ENCODE measurements at places on chromosomes 12 and 14. TPM values are rescaled to one million over a fixed set of nuclear protein-coding genes. Genes with fewer than 3 reads are reported as not detected.
A peak's percentile ranks its signal among the peaks of the same experiment; 100 is the strongest.

AKAP5 gene
- 4.9 TPM for total RNA-seq

DNA sequence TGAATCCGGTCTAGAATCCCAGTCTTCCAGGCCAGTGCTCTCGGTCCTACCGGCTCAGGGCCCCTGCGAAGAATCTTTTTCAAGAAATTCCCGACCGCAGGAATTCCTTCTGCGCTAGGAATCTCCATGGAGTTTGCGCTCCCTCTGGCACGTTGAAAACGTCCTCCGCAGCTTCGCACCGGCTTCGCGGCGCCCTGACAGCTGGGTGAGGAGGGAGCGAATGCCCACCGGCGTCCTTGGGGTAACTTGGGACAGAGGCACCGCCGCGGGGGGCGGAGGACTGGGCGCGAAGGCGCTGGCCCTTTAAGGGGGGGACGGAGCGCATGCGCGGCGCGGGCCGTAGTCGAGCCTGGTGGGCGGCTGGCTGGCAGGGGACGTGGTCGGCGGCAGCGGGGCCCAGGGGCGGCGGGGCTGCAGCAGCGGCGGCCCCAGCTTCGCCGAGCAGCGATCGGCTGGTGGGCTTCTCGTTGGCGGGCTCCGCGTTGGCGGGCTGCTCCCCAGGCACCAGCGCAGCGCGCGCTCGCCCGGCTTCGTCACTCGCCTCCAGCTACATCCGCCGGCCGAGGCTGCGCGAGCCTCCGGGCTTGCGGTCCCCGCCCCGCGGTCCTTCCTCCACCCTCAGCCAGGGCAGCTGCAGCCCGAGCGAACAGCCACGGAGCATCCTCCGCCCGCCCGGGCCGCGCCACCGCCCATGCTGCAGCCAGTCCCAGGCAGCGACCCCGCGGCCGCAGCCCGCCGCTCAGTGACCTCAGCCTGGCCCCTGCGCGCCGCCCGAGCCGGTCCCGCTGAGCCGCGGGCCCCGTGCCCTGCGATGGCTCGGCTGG, at the start of gene VASH1:
TSS of gene VASH1 (plus strand) at position 333 of the 824 bp plus-strand sequence. CDS start 1,354 bp downstream, outside the sequence.
- DNase-seq, result peak; percentile 59

DNA sequence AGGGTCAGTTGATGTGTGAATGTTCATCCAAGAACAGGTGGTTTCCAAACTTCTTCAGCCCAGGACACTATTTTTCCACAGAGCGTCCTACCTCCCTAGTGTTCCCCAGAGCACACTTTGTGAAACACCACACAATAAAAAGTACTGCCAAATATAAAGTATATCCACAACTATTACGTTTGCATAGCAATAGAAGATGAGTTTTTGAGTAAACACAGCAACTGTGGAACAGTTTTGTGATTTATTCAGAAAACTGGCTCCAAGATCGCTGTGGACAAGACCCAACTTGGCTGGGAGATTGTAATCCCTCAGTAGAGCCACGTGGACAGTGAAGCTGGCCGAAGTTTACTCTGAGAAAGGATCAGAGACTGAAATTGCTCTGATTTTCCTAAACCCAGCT, 14.5 kb upstream of the MAP1LC3B2 start:
- no peak for DNase-seq

- DNase-seq, result no peak
These were observed 153.2 kb upstream of the ABCD2 start for GRCh38 chr12:39772821-39773259.

- DNase-seq, result no peak
These were observed 48.1 kb upstream of the PZP start for GRCh38 chr12:9256341-9256740.

- no peak for DNase-seq
These were observed 984.9 kb downstream of the FSCB start for GRCh38 chr14:43522191-43522590.

DNA sequence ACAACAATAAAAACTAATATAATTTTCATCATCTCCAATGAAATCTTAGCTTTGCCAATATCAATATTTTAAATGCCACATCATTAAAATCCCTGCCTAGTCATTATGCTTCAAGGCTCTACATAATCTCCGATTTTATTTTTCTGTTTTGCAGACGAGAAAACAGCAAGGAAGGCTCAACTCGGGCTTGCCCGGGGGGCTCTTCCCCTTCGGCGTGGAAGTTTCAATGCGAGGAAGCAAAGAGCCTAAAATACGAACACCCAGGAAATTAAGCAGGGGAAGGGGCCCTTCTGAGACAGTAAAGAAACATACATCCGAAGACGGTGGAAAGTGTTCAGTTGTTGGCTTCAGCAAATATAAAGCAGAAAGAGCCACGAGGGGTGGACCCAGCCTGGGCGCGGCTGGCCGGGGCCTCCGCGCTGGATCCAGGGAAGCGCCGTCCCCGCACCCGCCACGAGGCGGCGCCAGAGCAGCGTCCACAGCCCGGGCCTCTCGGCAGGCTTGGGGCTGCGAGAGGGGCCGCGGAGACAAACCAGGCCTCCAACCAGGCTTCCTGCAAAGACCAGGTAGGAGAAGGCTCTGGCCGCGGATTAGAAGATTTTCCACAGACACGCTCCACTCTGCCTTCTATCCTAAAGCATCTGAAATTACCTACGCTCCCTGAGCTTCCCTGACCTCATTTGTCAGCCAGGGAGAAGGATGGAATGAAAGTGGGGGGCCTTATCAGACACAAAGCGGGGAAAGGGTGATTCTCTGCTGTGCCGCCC, 77.2 kb downstream of the SERPINA3 start:
- DNase-seq, result peak; percentile 16

DNA sequence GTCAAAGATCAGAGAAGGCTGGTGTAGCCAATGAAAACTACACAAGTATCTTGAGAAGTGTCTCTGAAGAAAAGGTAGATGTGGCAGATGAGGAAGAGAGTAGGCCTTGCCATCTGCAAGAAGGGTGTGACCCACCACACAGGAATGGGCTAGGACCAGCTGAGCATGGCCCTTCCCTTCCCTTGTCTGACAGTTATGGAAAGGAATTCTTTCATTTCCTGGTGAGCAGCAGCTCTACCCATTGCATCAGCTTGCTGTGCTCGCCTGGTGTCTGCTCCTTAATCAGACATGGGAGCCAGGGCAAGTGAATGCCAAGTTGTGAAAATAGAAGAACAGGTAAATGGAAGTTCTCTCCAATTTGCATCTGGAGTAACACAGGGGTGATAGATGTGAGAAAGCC, 145.2 kb upstream of the KRR1 start:
- peak; percentile 89 for DNase-seq

DNA sequence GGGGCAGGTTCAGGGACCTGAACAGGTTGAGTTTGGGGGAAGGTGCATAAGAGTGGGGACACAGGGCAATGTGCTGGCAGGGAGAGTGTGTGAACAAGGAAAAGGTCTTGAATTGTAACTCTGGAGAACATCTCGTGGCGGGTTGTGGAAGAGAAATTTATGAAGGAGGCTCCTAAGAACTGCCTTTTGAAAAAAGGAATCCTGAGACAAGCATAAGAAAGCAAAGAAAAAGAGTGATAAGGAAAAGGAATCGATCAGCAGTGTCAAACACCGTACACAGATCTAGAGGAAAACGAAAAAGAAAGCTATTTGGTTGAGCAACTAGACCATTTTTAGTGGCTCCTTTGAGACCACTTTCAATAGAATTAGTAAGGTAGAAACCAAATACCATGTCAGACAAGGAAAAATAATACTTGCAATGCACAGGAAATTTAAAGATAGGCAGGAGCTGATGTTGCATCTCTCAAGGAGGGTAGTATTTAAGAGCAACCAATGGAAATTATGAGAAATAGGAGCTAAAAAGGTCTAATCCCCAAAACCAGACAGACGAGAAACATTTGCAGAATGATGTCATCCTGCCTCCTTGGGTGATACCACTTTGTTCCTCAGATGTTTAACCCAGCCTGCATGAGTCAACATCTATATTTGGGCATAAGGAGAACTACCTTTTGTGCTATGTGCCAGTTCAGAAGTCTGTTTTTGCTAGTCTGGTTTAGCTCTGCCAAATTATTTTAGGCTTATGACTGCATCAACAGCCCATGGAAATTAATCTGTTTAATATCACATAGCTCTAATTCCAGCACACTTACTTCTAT, 64.5 kb upstream of the STK38L start:
- peak; percentile 97 for DNase-seq

- no peak for DNase-seq
These were observed 64.7 kb upstream of the ESRRB start for GRCh38 chr14:76311079-76311758.

DNA sequence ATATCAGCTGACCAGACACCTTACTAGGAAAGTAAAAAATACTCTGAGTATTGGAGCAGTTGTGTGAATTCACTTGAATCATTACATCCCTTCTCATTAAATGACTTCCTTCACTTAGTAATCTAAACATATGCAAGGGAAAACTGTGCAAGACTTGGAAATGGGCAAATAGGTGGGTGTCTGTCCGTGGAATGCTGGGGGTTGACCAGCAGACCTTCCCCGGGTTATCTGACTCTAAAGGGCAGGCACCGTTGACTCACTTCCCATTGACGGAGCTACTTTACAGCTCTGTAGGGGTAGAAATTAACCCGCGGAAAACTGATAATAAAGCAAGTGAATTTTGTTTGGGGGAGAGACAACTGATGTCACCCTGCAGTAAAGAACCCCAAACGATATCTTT, 199.3 kb downstream of the TTC7B start:
- DNase-seq, result no peak

DNA sequence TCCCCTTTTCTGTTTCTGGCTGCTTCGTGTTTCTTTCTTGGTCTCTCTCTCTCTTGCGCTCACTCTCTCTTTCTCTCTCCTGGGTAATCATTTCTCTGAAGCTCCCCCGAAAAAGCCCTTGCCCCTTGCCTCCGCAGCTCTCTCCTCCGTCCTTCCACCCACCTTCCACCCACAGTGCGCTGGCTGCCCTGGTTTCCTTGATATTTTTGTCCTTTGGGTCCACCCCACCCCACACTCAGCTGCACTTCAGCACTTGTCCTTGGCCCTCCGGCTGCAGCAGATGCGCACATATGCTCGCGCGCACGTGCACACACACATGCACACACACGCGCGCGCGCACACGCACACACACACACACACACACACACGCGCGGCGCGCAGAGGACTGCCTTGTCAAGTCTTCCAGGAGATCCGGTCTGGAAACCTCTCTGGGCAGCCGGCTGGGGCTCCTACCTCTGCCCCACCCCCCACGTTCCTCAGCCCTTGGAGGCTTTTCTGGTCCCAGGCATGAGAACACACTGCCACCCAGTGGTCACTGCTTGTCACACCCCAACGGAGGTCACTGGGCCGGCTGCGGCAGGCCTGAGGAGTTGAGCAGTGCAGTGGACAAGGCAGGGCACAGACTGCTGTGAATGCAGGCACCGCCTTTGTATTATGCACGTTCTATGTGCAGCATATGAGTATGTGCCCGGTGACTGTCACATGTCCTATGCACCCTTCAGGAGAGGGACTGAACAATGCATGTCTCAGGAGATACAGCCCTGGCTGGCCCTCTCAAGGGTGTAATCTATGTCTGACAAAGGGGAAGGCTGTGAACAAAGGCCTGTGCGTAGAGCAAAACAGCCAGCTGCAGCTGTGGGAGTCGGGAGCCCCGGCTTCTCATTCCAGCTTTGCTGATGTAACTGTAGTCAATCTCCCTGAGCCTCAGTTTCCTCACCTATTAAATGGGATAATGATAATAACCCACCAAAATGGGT, 6.5 kb downstream of the LAG3 start:
- peak; percentile 90 for DNase-seq

DNA sequence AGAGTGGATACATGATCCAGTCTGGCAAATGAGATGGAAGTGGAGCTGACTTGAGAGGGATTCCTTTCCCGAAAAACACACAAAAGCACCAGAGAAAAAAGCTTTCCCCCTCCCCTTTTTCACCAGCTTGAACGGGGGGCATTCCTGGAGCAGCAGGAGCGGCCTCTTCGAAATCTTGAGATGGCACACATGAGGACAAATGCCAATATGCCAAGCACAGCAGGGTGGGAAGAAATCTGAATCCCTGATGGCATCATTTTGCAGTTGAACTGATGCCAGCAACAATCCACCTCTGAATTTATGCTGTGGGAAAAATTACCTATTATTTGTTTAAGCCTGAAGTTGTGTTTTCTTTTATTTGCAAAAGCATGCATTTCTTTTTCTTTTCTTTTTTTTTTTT, 29.7 kb upstream of the BICD1 start:
- DNase-seq, result no peak

DNA sequence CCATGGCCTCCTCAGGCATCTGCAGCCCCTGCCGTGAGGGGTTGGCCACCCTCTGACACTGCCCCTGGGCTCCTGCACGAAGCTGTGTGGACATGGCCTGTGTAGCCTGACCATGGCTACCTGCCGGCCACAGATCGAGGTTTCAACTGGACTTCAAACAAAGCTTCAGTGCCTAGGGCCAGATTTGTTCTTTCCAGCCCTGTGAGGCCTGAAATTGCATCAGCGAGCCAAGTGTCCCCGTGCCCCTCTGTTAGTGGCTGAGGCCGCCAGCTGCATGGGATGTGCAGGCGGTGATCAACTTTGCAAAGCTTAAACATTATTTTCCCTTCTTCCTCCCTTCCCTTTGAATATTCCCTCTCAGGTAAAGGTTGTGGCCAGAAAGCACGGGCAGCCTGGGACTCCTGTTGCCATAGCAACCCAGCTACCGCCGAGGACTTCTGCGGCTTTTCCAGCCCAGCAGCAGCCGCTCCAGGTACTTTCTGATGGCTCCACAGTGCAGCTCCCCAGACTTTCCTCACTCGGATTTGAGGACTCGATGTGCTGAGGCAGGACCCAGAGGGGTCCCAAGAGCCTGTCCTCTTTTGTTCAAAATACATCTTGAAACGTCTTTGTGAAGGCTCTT, 35.8 kb downstream of the DDX51 start:
- no peak for DNase-seq

- no peak for DNase-seq
These were observed 417.7 kb downstream of the ATP23 start for GRCh38 chr12:58359084-58359483.

DNA sequence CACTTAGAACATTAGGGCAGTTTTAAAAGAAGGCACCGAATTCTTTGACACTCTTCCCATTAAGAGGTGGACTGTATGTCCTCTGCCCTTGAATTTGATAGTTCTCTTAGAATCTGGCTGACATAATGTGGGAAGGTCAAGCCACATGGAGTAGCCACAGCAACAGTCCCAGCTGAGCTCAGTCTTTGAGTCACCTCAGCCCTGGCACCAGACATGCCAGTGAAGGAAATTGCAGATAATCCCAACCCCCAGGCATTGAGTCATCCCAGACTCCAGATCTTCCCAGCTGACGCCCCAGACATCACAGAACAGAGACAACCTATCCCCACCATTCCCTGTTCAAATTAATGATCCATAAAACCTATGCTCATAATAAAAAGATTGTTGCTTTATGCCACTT, 83.4 kb downstream of the GTF2A1 start:
- peak; percentile 85 for DNase-seq

Data from M059J (cell line).